ENCODE measurements at places on chromosomes 2 and 18. TPM values are rescaled to one million over a fixed set of nuclear protein-coding genes. Genes with fewer than 3 reads are reported as not detected.

The TDRD15 gene
- 0.30 TPM for total RNA-seq

The LRRFIP1 gene
- 95.4 TPM for total RNA-seq

The FAM228A gene
- total RNA-seq = 0.90 TPM

The CDCA7 gene
- total RNA-seq = not detected

The TCF7L1 gene
- total RNA-seq = 14.1 TPM

The MYL1 gene
- not detected for total RNA-seq

The TBR1 gene
- total RNA-seq = not detected

The CCDC85A gene
- 12.2 TPM for total RNA-seq

The CCDC150 gene
- 3.5 TPM for total RNA-seq

The PPP1R1C gene
- 0.87 TPM for total RNA-seq

DNA sequence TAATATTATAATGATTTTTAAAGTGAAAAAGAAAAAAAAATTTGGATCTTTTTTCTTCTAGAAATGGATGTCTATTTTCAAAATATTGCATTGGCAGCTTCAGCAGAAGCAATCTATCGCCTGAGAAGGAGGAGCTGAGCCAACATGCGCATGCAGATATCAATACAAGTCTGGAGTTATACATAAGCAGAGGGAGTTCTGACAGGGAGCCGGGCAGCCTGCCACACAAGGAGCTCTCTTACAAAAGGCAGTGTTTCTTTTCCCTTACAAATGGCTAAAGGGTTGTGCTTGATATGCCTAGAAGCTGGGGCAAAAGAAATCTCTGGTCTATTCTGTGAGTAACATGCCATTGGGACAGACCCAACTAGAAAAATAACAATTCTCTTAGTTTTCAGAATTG is 291.9 kb upstream of the TRIB2 start:
- H3K27me3 ChIP-seq = no peaks in the 10 kb centered on the region
- H3K4me3 ChIP-seq = no peak overlapping the region
- H3K36me3 ChIP-seq = no peaks in the 10 kb centered on the region
- no peak for DNase-seq
- no peak overlapping the region for H3K27ac ChIP-seq

- no peaks in the 10 kb centered on the region for H3K4me1 ChIP-seq
Observed at GRCh38 chr2:151577116-151577515, 157.2 kb downstream of the NEB start.

DNA sequence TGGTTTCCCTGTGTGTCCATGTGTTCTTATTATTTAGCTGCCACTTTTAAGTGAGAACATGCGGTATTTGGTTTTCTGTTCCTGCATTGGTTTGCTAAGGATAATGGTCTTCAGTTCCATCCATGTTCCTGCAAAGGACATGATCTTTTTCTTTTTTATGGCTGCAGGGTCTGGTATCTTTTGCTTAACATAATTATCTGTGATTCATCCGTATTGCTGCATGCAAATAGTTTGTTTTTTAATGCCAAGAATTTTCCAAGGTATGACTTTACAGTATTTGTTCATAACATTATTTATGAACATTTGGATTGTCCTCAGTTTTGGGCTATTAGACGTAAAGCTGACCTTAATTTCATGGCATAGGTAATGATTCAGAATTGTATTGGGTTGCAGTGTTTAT is 17.8 kb downstream of the GIGYF2 start:
- H3K27me3 ChIP-seq = no peaks in the 10 kb centered on the region
- H3K27ac ChIP-seq = no peak overlapping the region
- DNase-seq = no peak

- H3K4me1 ChIP-seq = no peaks in the 10 kb centered on the region
- H3K4me3 ChIP-seq = no peak overlapping the region
- H3K36me3 ChIP-seq = no peaks in the 10 kb centered on the region
- H3K27ac ChIP-seq = no peak overlapping the region
Observed at GRCh38 chr2:182173944-182174622, 188.4 kb downstream of the PPP1R1C start.

GRCh38 chr2:166972002-166972401 is 83.7 kb downstream of the XIRP2 start:
- no peaks in the 10 kb centered on the region for H3K4me1 ChIP-seq
- no peak for DNase-seq
- H3K4me3 ChIP-seq = no peak overlapping the region
- H3K27me3 ChIP-seq = no peaks in the 10 kb centered on the region
- no peak overlapping the region for H3K27ac ChIP-seq

DNA sequence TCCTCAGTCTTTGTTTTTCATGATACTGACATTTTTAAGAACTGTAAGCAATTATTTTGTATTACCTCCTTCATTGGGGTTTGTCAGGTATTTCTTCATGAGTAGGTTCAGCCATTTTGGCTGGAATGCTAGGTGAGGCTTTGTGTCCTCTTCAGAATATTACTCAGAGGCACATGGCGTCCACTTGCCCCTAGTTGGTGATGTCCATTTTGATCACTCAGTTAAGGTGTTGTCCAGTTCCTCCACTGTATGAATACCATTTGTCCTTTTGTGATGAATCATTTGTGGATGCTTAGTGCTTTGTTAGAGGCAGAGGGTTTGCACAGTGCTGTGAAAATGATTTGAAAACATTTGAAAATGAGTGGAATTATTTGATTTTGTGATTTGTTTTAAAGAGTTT is 4.7 kb downstream of the IL1RL2 start:
- no peaks in the 10 kb centered on the region for H3K36me3 ChIP-seq
- no peak overlapping the region for H3K27ac ChIP-seq
- no peak for DNase-seq

- no peaks in the 10 kb centered on the region for H3K36me3 ChIP-seq
- H3K4me3 ChIP-seq = no peak overlapping the region
- H3K27ac ChIP-seq = no peak overlapping the region
- DNase-seq = no peak
- H3K4me1 ChIP-seq = peaks cover 17% of the 10 kb centered on the region
Observed at GRCh38 chr2:217033186-217033585, 173.3 kb upstream of the TNP1 start.

DNA sequence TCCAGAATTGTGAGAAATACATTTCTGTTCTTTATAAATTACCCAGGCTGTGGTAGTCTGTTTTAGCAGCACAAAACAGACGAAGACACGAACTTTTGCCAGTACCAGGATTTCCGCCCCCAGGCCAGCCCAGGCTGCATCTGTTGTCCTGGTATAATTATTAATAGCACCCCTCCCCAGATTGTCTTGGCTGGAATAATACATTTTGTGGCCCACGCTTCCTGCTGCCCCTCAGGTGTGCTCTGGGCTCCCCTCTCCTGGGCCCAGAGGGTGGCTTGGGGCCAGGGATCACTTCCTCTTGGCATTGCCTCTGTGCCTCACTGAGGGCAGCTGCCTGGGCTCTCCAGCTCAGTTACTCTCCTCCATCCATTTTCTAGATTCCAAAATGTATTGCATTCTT is 102.1 kb upstream of the HS6ST1 start:
- no peaks in the 10 kb centered on the region for H3K27me3 ChIP-seq
- no peak overlapping the region for H3K27ac ChIP-seq
- H3K4me1 ChIP-seq = no peaks in the 10 kb centered on the region

DNA sequence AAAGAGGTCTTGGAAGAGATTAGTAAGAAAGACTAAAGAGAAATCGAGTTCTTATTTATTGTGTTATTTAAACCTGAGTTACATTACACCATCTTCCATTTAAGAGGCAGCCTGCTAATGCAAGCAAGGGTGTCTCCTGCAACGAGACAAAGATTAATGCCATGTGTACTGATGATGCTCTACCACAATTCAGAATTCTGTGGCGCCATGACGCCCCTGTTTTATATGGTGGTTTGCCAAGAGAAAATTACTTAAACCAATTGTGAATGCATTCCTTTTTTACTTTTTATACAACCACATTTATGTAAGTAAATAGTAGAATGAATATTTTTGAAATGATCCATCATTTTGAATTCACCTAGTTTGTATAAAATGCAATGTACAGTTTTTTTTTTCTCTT is 356.1 kb upstream of the ZEB2 start:
- H3K4me3 ChIP-seq = no peak overlapping the region
- H3K27ac ChIP-seq = no peak overlapping the region
- H3K4me1 ChIP-seq = no peaks in the 10 kb centered on the region
- H3K36me3 ChIP-seq = no peaks in the 10 kb centered on the region
- no peaks in the 10 kb centered on the region for H3K27me3 ChIP-seq
- DNase-seq = no peak

DNA sequence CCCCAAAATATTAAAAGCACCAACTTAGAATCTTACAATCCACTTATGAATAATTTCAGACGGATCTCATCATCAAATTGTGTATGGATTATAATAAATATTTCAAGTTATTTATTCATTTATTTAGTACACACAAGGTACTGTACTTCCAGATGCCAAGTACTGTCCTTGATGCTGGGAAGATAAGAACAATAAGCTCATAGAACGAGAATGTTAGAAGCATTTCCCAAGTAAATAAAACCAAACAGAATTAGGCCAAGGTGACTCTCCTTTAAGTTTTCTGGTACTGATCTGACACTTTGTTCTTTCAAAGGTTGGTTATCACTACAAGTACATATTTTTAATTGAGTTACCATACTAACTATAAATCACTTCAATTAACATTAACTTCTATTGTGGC is 416.1 kb upstream of the ETAA1 start:
- H3K4me1 ChIP-seq = no peaks in the 10 kb centered on the region
- H3K4me3 ChIP-seq = no peak overlapping the region
- H3K27ac ChIP-seq = no peak overlapping the region
- H3K36me3 ChIP-seq = no peaks in the 10 kb centered on the region
- no peaks in the 10 kb centered on the region for H3K27me3 ChIP-seq

DNA sequence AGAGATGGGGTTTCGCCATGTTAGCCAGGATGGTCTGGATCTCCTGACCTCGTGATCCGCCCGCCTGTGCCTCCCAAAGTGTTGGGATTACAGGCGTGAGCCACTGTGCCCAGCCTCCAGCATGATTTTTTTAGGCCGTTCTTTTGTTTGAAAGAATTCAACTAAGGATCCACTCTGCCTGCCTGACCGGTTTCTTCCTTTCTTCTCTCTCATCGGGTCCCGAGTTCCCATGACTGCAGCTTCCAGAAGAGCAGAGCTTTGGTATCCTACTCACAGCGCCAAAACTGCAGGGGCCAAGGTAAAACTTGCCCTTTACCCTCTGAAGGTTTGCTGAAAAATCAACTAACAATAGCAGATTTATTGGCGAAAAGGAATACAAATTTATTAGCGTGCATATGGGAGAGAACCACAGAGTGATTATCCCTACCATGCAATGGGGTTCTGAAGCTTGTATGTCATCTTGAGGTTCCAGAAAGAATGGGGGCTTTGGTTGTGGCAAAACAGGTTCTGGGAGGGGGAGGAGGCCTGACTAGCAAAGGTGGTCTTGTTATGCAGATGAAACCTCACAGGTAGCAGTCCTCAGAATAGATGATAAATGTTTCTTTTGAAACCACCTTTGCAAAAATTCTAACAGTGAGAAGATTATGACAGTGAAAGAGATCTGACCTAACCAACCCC is 87.0 kb upstream of the MSH6 start:
- no peak overlapping the region for H3K27ac ChIP-seq
- no peaks in the 10 kb centered on the region for H3K4me1 ChIP-seq
- H3K36me3 ChIP-seq = no peaks in the 10 kb centered on the region
- no peak for DNase-seq
- no peaks in the 10 kb centered on the region for H3K27me3 ChIP-seq

- H3K27me3 ChIP-seq = no peaks in the 10 kb centered on the region
- DNase-seq = no peak
- H3K36me3 ChIP-seq = no peaks in the 10 kb centered on the region
- no peak overlapping the region for H3K27ac ChIP-seq
- H3K4me1 ChIP-seq = no peaks in the 10 kb centered on the region
Observed at GRCh38 chr2:194494401-194494800, 1162.6 kb upstream of the SLC39A10 start.

DNA sequence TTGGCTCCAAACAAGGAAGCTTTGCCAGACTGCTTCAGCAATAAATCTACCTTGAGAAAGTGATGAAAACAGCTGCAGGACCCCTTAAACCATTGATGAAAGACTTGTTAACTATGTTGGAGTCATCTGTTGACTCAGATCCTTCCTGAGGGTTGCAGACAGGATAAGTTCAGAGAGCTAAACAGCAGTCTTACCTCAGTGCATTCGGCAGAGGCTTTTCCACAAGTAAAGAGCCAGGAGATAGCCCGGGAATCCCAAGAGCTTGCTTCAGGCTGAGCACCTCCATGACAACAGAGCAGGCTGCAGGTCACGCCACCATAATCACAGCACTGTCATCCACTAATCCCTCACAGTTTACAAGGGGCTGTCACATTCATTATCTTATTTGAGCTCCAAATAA is 23.7 kb downstream of the KIAA2012 start:
- no peak overlapping the region for H3K27ac ChIP-seq
- H3K4me3 ChIP-seq = no peak overlapping the region
- no peaks in the 10 kb centered on the region for H3K27me3 ChIP-seq
- no peaks in the 10 kb centered on the region for H3K36me3 ChIP-seq
- no peak for DNase-seq

GRCh38 chr2:171824086-171824485 is 70.0 kb downstream of the SLC25A12 start:
- H3K27ac ChIP-seq = no peak overlapping the region
- H3K4me3 ChIP-seq = no peak overlapping the region
- no peaks in the 10 kb centered on the region for H3K27me3 ChIP-seq
- H3K36me3 ChIP-seq = no peaks in the 10 kb centered on the region
- DNase-seq = no peak

GRCh38 chr2:111164078-111164477 is 43.4 kb downstream of the BCL2L11 start:
- H3K27ac ChIP-seq = no peak overlapping the region
- DNase-seq = no peak
- H3K27me3 ChIP-seq = no peaks in the 10 kb centered on the region

GRCh38 chr2:151358166-151358970 is 976 bp downstream of the TNFAIP6 start:
- peak overlapping the region; percentile 24 for H3K4me3 ChIP-seq
- no peaks in the 10 kb centered on the region for H3K4me1 ChIP-seq
- no peaks in the 10 kb centered on the region for H3K36me3 ChIP-seq
- H3K27me3 ChIP-seq = no peaks in the 10 kb centered on the region
- H3K27ac ChIP-seq = no peak overlapping the region

- no peaks in the 10 kb centered on the region for H3K27me3 ChIP-seq
- no peak for DNase-seq
- no peaks in the 10 kb centered on the region for H3K36me3 ChIP-seq
- H3K4me1 ChIP-seq = no peaks in the 10 kb centered on the region
- H3K4me3 ChIP-seq = no peak overlapping the region
Observed at GRCh38 chr2:71612581-71613402, 159.4 kb downstream of the DYSF start.

DNA sequence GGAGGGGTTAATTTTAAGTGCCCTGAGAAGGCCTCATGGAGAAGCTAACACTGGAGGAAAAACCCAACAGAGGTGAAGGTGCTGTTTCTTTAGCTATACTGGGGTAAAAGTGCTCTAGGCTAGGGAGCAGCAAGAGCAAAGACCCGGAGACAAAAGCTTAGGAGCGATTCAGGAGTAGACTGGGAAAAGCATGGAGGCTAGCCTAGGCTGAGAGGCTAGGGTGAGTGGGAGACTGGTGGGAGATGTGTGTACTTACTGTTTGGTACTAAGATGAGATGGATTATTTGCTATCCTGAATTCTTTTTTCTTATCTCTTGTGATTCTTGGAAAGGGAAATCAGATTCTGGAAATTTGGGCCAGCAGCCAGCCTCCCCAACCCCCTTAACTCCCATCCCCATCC is 2.0 kb downstream of the GIGYF2 start:
- DNase-seq = no peak
- no peaks in the 10 kb centered on the region for H3K27me3 ChIP-seq
- no peak overlapping the region for H3K27ac ChIP-seq
- H3K4me1 ChIP-seq = no peaks in the 10 kb centered on the region

- no peaks in the 10 kb centered on the region for H3K36me3 ChIP-seq
- H3K27me3 ChIP-seq = no peaks in the 10 kb centered on the region
- no peaks in the 10 kb centered on the region for H3K4me1 ChIP-seq
- no peak overlapping the region for H3K4me3 ChIP-seq
Observed at GRCh38 chr2:111919365-111919764, 21.0 kb downstream of the MERTK start.

GRCh38 chr2:225598426-225598825 is 198.9 kb downstream of the NYAP2 start:
- H3K36me3 ChIP-seq = no peaks in the 10 kb centered on the region
- no peaks in the 10 kb centered on the region for H3K27me3 ChIP-seq
- no peak overlapping the region for H3K4me3 ChIP-seq
- no peak for DNase-seq
- no peaks in the 10 kb centered on the region for H3K4me1 ChIP-seq
